ENCODE measurements at places on chromosomes 7 and 10.

DNA sequence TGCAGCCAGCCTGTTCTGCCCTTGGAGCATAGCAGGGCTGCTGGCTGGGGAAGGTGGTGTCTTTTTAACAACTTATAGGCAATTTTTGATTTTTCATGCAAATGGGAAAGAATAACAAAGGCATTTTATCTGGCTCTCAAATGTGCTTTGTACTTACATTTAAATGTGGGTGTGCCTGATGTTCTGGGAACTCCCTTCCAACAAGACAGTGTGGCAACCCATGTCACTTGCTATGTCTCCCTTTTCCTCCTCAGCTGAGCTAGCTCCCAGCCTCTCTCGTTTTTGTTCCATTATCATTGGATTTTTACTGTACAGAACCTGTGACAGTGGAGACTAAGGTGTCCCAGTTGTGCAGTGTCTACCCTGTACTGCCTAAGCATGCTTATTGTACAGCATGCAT lies 93.5 kb upstream of the PDCD4 start:
- DNase-seq: no peak

DNA sequence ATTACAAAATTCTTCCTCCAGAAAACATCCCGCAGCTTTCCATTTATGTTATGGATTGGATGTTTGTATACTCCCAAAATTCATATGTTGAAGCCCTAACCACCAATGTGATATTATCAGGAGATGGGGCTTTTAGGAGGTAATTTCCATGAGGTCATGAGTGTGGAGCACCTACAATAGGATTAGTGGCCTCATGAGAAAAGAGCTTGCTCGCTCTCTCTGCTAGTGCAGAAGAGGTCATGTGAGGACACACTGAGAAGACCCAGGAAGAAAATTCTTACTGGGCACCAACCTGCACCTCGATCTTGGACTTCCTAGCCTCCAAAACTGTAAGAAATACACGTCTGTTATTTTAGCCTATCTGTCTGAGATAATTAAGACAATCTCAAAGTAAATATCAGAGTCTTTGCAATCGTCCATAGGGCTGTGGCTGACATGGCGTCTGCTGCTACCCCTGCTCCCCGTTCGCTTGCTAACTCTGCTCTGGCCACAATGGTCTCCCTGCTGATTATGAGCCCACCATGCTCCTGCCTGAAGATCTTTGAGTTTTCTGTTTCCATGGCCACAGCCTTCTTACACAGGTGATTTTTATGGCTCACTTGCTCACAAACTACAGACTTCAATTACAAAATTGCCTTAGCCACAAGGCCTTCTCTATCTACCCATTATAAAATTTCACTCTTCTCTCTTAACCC lies 333.3 kb downstream of the CACNA2D1 start:
- DNase-seq: no peak

DNA sequence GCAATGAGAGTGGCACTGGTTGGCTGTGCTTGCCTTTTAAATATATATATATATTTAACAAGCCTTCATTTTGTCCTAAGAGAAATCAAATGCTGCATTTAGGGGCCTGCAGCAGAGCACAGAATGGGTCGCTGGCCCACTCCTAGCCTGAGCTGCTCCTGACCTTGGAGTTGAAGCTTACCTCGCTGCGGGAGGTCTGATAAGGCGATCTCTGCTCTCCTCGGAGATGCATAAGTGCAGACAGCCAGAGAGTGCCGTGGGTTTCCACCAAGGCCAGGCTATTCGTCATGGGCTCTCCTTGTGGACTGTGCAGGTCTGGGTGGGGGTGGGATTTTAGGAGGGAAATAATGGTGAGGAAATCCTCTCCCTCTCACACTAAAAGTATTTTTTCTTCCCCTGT lies 99.5 kb upstream of the IKZF1 start:
- no peak for DNase-seq

GRCh38 chr10:24825551-24825950 lies 101.9 kb upstream of the ARHGAP21 start:
- DNase-seq: no peak

Data from activated CD4-positive, alpha-beta memory T cell treated with anti-CD3 and anti-CD28 coated beads, Interleukin-2, amount 10 ng/mL, durations not matched to agents 7 days and 5 days (primary cell).